AG04449 (cell line): ENCODE measurements at places on chromosomes 2 and 18.

GRCh38 chr18:41940506-41941215, 14.4 kb upstream of the PIK3C3 start:
- DNase-seq = peak; percentile 83

GRCh38 chr18:59633961-59634485, 63.2 kb downstream of the CCBE1 start:
- no peak for DNase-seq

DNA sequence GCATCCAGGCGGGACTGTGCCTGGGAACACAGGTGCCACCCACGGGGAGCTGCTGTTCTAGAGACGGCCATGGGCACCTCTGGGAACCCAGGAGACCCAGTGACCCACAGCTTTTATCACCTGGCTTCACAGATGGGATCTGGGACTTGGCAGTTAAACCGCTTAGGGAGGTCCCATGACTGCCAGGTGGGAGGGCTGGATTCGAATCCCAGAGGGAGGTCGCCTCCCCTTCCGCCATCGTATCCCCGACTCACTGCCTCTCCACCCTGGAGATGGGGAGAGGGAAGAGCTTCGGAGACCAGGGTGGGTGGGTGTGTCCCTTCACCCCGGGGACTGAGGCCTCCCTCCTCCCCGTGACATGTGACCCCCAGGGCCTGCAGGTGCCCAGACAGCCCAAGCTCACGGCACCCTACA, 169.4 kb downstream of the RTP5 start:
- DNase-seq = no peak

GRCh38 chr18:9535430-9535991, 60.2 kb downstream of the RALBP1 start:
- peak; percentile 89 for DNase-seq

DNA sequence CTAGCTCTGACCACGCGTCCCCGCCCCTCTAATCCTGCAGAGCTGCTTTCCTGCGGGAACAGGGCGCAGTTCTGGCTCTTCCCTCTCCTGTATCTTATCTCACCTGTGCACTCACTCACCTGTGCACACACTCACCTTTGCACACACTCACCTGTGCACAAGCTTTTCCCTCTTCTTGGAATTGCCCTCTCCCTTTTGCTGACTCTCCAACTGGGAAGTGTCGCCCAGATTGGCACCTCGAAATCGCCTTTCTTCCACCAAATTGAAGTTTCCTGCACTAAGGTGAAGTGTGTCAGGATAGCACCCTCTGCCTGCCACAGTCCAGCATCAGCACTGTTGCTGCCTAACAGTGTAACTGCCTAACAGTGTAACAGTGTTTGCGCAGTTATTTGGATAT, 566 bp upstream of the CMPK2 start:
- DNase-seq = no peak

DNA sequence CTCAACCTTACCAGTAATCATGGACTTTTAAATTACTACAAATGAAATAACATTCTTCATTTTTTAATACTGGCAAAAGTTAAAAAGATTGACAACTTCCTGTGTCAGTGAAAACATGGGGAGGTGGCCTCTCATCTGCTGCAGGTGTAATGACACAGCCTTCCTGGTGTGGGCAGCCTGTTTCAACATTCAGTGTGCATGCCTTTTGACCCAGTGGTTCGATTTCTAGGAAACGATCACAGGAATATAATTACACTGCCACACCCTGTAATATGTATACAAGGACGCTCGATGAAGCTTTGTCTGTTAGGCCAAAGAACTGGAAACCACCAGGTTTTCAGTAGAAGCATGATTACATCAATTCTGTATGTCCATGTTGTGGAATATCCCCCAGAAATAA, 68.7 kb downstream of the MTHFD2 start:
- no peak for DNase-seq

DNA sequence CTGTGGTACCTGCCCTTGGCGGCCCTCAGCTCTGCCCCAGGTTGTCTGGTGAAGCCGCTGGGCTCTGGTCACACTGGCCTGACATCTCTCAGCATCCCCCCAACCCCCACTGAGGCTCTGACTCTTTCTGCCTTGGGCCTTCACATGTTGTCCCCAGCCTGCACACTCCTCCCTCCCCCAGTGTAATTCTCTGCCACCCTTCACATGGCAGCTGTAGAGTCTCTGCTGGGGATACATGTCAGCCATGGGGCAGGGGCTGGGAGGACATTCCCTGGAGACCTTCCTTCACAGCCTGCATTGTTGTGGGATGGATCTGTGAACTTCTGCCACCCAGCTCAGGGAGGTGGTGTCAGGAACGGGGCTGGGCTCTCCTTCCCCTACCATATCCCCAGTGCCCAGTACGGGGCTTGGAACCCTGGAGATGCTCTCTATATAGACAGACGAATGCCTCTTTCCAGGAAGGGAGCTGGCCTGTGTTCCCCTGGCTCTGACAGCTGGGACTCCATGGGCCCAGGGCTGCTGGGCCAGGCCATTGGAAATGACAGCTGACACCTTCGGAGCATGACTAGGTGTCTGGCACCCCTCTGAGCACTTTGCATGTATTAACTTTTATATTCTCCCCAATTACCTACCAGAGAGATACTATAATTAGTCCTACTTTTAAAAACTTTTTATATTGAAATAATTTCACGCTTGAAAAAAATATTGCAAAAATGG, 151.5 kb downstream of the INHBB start:
- no peak for DNase-seq

GRCh38 chr18:13895505-13896033, 19.8 kb downstream of the MC2R start:
- no peak for DNase-seq

- DNase-seq = peak; percentile 96
Observed at GRCh38 chr2:26757873-26758789, 6.0 kb upstream of the SLC35F6 start.

DNA sequence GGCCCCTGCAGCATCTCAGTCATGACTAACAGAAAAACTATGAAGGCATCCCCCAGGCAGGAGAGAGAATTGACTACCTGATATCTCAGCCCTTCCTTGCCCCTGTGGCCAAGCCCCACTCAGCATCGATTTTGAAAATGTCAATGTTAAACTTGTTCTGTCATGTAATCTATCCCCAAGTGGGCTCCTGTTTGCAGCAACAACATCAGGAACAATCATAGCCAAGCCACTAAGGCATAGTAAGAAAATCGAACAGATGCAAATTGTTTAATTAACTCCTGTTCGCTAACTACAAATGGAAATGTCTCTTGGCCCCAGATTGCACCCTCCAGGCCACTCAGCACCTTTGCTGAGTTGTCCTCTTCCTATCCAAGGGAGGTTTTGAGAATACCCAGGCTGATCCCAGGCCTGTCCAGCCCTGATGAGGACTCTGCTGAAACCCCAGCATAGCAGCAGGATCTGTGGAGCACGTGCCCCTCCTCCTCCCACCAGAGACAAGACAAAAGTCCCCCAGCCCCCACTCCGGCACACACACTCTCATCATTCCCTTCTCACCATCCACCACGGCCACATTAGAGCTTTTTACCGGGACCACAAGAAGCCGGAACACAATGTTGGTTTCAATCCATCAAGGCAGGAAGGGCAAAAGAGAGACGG, 150.1 kb downstream of the TNS1 start:
- no peak for DNase-seq

GRCh38 chr2:161199912-161200701, 39.9 kb downstream of the TANK start:
- DNase-seq = no peak

DNA sequence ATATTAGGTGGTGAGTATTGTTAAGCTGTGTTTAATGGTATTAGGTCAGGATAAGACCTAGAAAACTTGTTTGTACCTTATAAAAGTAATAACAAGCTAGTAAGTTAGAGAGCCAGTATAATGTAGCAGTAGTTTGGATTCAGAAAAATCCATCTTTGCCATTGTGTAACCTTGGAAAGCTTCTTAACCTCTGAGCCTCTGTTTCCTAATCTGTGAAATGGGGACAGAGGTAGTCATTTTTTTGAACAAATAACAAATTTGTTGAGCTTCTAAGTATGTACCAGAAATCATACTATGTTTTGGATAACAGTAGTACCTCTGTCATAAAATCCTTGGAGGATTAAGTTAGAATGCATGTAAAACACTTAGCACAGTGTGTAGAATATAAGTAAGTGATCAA, 12.5 kb downstream of the GLS start:
- DNase-seq = no peak

DNA sequence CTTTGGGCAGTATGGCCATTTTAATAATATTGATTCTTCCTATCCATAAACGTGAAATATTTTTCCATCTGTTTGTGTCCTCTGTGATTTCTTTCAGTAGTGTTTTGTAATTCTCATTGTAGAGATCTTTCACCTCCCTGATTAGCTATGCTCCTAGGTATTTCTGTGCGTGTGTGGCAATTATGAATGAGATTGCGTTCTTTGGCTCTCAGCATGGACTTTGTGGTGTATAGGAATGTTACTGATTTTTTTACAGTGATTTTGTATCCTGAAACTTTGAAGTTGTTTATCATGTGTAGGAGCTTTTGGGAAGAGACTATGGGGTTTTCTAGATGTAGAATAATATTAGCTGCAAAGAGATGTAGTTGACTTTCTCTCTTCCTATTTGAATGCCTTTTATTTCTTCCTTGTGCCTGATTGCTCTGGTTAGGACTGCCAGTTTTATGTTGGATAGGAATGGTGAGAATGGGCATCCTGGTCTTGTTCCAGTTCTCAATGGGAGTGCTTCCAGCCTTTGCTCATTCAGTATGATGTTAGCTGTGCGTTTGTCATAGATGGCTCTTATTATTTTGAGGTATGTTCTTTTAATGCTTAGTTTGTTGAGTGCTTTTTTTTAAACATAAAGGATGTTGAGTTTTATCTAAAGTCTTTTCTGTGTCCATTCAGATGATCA, 27.0 kb upstream of the THUMPD2 start:
- DNase-seq = peak; percentile 4

DNA sequence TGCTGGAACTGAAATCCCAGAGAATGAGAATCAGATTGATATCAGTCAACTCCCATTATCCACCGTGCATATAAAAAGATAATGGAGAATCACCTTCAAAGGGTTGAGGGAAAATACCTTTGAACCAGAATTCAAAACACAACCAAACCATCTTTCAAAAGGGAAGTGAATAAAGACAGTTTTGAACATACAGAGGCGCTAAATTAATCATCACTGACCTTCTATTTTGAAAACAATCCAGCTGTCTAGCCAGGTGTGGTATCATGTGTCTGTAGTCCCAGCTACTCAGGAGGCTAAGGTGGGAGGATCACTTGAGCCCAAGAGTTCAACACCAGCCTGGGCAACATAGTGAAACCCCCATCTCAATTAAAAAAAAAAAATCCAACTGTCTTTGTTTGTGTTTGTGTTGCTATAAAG, 63.6 kb downstream of the TRABD2A start:
- no peak for DNase-seq

- DNase-seq = no peak
Observed at GRCh38 chr2:128474036-128474955, 155.6 kb upstream of the HS6ST1 start.

- no peak for DNase-seq
Observed at GRCh38 chr2:8611700-8612099, 70.2 kb upstream of the ID2 start.

DNA sequence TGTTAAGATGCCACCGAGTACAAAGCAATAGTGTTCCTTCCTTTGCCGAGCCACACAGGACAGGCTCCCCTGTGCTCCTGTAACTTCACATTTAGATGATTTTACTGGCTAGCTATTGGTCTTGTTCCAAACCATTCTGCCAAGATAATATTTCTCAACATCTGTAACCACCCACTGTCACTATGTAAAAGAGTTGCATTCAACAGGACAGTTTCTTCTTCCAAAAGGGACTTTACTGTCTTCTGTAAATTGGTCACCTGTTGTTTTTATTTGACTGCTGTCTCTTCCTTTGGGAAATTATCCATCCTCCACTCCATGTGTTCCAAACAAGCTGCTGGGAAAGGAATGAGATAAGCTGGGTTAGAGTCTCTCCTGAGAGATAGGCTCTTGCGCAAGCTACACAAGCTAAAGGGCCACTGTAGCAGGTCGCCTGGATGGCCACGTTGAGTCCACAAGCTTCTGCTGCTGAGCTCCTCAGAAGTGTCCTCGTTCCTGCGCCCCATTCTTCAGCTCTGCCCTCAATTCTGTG, 14.4 kb upstream of the BZW1 start:
- DNase-seq = no peak
